ENCODE measurements at places on chromosomes 6 and 20. TPM values are rescaled to one million over a fixed set of nuclear protein-coding genes. Genes with fewer than 3 reads are reported as not detected.

- no peak overlapping the region for H3K4me3 ChIP-seq
- H3K4me1 ChIP-seq: peaks cover 2% of the 10 kb centered on the region
- H3K27me3 ChIP-seq: peaks cover 1% of the 10 kb centered on the region
- no peak overlapping the region for H3K27ac ChIP-seq
- H3K36me3 ChIP-seq: peaks cover 8% of the 10 kb centered on the region
These were observed 24.6 kb downstream of the MYLK4 start for GRCh38 chr6:2725999-2726567.

DNA sequence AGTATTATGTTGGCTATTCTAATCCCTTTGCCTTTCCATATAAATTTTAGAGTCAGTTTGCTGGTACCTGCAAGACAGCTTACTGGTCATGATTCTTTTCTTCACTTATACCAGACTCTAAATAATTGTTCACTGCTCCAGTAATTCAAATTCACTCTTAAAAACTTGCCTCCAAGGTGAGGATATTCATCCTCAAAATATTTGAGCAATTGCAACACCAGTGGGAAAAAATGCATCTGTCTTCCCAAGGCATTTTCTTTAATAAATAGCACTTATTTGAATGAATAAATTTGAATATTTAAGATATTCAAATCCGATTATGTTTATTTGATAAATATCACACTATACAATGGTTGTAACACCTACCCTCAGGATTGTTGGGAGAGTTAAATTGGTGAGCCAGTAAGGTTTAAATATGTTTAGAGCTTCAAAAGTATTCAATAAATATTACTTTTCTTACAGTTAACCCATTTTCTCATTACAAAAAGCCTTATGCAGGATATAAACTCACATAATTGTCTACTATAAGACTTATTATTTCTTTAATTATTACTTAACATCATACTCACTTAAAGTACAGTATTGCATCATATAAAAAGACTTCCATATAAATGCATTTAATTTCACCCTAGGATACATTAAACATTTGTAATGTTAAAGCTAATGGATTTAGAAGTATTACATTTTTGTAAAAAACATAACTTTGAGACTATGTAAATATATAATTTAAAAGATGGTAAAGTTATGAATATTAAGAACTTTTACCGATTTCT lies 285.6 kb downstream of the SAMD5 start:
- no peak overlapping the region for H3K4me3 ChIP-seq
- no peaks in the 10 kb centered on the region for H3K4me1 ChIP-seq
- H3K27me3 ChIP-seq: no peaks in the 10 kb centered on the region
- no peak overlapping the region for H3K27ac ChIP-seq
- no peak for DNase-seq
- H3K36me3 ChIP-seq: no peaks in the 10 kb centered on the region

- no peak overlapping the region for H3K4me3 ChIP-seq
- no peak for DNase-seq
- no peaks in the 10 kb centered on the region for H3K4me1 ChIP-seq
- H3K36me3 ChIP-seq: no peaks in the 10 kb centered on the region
- H3K27ac ChIP-seq: no peak overlapping the region
- H3K27me3 ChIP-seq: no peaks in the 10 kb centered on the region
These were observed 10.3 kb upstream of the MYB start for GRCh38 chr6:135170849-135171248.

GRCh38 chr20:32515631-32516101 lies 69.5 kb downstream of the NOL4L start:
- peaks cover 73% of the 10 kb centered on the region for H3K4me1 ChIP-seq
- peak overlapping the region; percentile 67 for H3K27ac ChIP-seq
- H3K27me3 ChIP-seq: no peaks in the 10 kb centered on the region
- H3K4me3 ChIP-seq: peak overlapping the region; percentile 87
- peaks cover 28% of the 10 kb centered on the region for H3K36me3 ChIP-seq
- no peak for DNase-seq

- peaks cover 11% of the 10 kb centered on the region for H3K4me1 ChIP-seq
- peak overlapping the region; percentile 84 for H3K4me3 ChIP-seq
- no peak for DNase-seq
- peak overlapping the region; percentile 93 for H3K27ac ChIP-seq
- H3K27me3 ChIP-seq: no peaks in the 10 kb centered on the region
These were observed 52.2 kb downstream of the GOPC start for GRCh38 chr6:117550078-117550600.

DNA sequence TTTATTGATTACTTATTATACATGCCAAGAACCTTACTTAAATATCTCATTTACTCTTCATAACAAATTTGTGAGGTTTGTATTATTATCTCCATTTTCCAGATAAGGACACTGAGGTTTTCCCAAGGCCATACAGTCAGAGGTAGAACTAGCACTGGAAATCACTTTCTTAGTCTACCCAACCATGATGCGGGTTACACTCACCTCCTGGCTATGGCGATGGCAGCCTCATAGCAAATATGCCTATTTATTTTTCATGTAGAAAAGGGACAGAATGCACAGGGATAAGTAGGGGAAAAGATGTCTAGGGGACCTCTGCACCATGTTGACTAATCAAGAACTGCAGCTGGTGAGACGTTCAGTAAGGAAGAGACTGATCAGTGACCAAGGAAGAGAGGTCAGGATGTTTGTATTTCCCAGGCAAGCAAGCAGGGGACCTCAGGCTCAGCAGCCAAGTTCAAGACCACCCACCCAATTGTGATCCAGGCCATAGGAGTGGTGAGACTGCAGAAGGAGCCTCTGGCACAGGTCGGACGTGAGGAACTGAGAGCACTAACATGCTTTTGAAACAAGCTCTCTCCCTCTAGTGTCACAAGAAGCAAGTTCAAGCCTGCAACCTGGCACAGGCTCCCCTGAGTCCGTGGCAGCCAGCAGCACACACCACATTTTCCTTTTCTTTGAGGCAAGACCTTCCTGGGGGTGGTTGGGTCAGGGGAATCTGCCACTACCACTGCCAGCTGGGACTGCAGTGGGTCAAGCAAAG lies 97.8 kb downstream of the GMPR start:
- no peak overlapping the region for H3K27ac ChIP-seq
- H3K27me3 ChIP-seq: no peaks in the 10 kb centered on the region
- no peaks in the 10 kb centered on the region for H3K4me1 ChIP-seq
- no peaks in the 10 kb centered on the region for H3K36me3 ChIP-seq
- H3K4me3 ChIP-seq: no peak overlapping the region

DNA sequence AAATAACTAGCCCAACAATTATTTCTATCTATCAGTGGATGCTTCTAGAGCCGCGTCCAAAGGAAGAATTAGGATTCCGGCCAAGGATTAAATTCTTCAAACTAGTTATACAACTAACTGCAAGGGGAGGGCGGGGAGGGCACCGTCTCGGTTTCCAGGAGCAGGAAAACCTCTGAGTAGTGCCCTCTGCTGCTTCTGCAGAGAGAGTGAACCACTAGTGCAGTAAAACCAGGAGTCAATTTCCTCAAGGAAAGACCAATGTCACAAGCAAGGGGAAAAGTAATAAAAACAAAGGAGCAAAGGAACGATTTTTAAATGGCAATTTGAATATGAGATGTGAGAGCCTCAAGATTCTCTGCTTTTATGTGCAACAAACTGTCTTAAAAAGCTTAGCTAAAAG lies 16.5 kb upstream of the UBE2J1 start:
- no peak overlapping the region for H3K27ac ChIP-seq
- no peak overlapping the region for H3K4me3 ChIP-seq
- H3K36me3 ChIP-seq: no peaks in the 10 kb centered on the region
- H3K27me3 ChIP-seq: no peaks in the 10 kb centered on the region
- H3K4me1 ChIP-seq: peaks cover 38% of the 10 kb centered on the region

- no peak for DNase-seq
- H3K27ac ChIP-seq: peak overlapping the region; percentile 89
- peak overlapping the region; percentile 91 for H3K4me3 ChIP-seq
- peaks cover 11% of the 10 kb centered on the region for H3K36me3 ChIP-seq
These were observed 817 bp upstream of the TAP2 start for GRCh38 chr6:32839356-32839755.

DNA sequence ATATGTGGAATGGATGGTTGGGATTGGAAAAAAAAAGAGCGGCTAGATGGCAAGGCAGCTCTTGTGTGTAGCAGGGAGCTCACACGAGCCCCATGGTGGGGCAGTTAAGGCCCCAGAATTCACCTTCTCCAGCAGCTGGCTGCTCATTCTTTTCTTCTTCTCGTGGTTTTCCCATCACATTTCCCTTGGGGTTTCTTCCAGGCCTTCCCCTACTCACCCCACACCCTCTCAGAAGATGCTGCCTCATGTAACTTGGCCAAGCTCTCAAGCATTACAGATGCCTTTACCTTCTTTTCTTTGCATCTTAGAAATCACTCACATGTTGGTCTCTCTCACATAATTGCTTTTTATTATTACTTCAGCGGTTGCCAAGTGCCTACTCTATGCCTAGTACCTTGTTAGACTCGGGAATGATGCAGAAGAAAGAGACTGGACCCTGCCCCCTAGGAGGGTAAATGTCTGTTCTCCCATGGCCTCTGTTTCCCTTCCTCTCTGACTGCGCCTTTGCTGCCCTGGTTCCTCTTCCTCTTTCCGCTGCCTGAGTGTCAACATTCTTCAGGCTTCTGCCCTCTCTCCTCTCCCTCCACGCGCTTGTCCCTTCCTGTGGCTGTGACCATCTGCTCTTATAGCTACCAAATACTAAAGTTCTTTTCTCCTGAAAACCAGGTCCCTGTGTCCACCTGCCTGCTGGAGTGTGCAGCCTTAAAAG lies 28.6 kb downstream of the PPARD start:
- peak overlapping the region; percentile 90 for H3K27ac ChIP-seq
- H3K4me3 ChIP-seq: peak overlapping the region; percentile 79
- DNase-seq: no peak
- no peaks in the 10 kb centered on the region for H3K36me3 ChIP-seq

DNA sequence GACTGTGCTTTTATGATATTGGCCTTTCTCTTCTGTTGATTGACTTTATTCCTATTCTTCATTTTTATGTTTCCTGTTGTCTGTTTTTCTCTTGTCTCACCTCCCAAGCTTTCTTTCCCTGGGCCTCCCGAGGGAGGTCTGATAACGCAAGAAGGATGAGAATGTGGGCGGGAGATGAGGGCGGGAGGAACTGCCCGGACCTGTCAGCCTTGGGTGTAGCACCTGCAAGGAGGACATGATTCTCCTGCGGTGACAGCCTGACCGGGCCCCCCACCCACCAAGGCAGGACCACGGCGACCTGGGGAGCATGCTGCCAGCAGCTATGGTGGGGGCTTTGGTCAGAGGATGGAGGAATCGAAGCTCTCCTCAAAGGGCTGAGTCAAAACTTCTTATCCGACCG lies 86.9 kb downstream of the PLEKHG1 start:
- no peak overlapping the region for H3K4me3 ChIP-seq
- no peaks in the 10 kb centered on the region for H3K36me3 ChIP-seq
- DNase-seq: no peak

GRCh38 chr20:7841971-7842310 lies 98.3 kb downstream of the HAO1 start:
- H3K36me3 ChIP-seq: no peaks in the 10 kb centered on the region
- H3K4me3 ChIP-seq: no peak overlapping the region
- peaks cover 5% of the 10 kb centered on the region for H3K27me3 ChIP-seq
- H3K27ac ChIP-seq: no peak overlapping the region
- DNase-seq: no peak

GRCh38 chr6:117512987-117513573 lies 30.6 kb downstream of the DCBLD1 start:
- H3K27me3 ChIP-seq: peaks cover 7% of the 10 kb centered on the region
- H3K4me3 ChIP-seq: no peak overlapping the region

- no peaks in the 10 kb centered on the region for H3K27me3 ChIP-seq
- H3K4me1 ChIP-seq: no peaks in the 10 kb centered on the region
- H3K4me3 ChIP-seq: no peak overlapping the region
- H3K27ac ChIP-seq: no peak overlapping the region
These were observed 172.4 kb downstream of the TBC1D32 start for GRCh38 chr6:121161886-121162285.

GRCh38 chr20:32251470-32251869 lies 26.0 kb upstream of the KIF3B start:
- DNase-seq: no peak
- H3K27me3 ChIP-seq: no peaks in the 10 kb centered on the region
- peaks cover 31% of the 10 kb centered on the region for H3K4me1 ChIP-seq
- peak overlapping the region; percentile 93 for H3K27ac ChIP-seq
- peaks cover 4% of the 10 kb centered on the region for H3K36me3 ChIP-seq
- H3K4me3 ChIP-seq: peak overlapping the region; percentile 37

GRCh38 chr6:116511424-116512110 lies at the start of gene CALHM5:
Gene CALHM5, plus strand, starts transcription at chr6:116511639. Its CDS starts 58 bp downstream, at chr6:116511697.
- H3K36me3 ChIP-seq: no peaks in the 10 kb centered on the region
- no peaks in the 10 kb centered on the region for H3K4me1 ChIP-seq

- H3K27ac ChIP-seq: no peak overlapping the region
- DNase-seq: no peak
These were observed 41.9 kb downstream of the ELOVL5 start for GRCh38 chr6:53306819-53307347.

DNA sequence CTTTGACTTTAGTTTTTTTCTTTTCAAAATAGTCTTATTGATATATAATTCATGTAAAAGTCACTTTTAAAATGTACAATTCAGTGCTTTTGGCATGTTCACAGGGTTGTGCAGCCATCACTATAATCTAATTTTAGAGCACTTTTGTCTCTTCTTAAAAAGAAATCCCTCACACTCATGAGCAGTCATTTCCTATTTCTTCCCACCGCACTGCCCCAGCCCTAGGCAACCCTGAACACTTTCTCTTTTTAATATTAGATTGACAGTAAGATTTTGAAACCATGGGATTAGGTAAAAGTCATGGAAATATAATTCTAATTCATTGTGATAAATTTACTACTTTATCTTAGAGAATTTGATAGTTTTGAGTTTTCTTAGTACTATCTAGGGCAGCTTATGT lies 309.4 kb downstream of the UTRN start:
- peaks cover 11% of the 10 kb centered on the region for H3K4me1 ChIP-seq
- no peaks in the 10 kb centered on the region for H3K27me3 ChIP-seq
- no peak for DNase-seq

- no peaks in the 10 kb centered on the region for H3K36me3 ChIP-seq
- no peak for DNase-seq
- no peak overlapping the region for H3K27ac ChIP-seq
These were observed 134.3 kb downstream of the ISM1 start for GRCh38 chr20:13355411-13355810.

- DNase-seq: no peak
- no peak overlapping the region for H3K27ac ChIP-seq
- peaks cover 7% of the 10 kb centered on the region for H3K27me3 ChIP-seq
- no peaks in the 10 kb centered on the region for H3K4me1 ChIP-seq
These were observed 51.9 kb downstream of the MYO6 start for GRCh38 chr6:75800708-75801505.

GRCh38 chr6:110878751-110879522 lies 4.4 kb downstream of the AMD1 start:
- DNase-seq: no peak
- peak overlapping the region; percentile 91 for H3K4me3 ChIP-seq
- H3K4me1 ChIP-seq: peaks cover 74% of the 10 kb centered on the region
- no peaks in the 10 kb centered on the region for H3K27me3 ChIP-seq

DNA sequence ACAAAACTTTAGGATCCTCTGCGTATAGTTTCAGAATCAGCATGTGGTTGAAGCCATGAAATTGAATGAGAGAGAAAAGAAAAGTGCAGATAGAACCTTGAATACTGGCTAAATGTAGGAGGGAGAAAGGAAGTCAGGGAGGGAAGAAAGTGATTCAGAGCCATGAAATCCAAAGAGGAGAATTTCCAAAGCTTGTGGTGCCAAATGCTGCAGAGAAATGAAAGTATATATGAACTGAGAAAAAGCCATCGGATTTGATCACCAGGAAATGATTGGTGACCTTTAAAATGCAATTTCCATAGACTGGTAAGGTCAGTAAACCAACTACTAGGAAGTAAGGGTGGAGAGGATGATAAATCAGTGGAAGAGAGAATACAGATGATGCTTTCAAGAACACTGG lies 142.3 kb downstream of the TFAP2A start:
- peaks cover 5% of the 10 kb centered on the region for H3K27me3 ChIP-seq
- H3K4me3 ChIP-seq: no peak overlapping the region
- DNase-seq: no peak

The OR2W1 gene
- not detected for total RNA-seq

The HLA-DPA1 gene
- 32.6 TPM for total RNA-seq

The ZBTB12 gene
- total RNA-seq: 3.7 TPM

The B3GAT2 gene
- not detected for total RNA-seq

The ELOVL4 gene
- 1.6 TPM for total RNA-seq

The TGM2 gene
- not detected for total RNA-seq

The GNAS-AS1 gene
- total RNA-seq: 1.3 TPM

Measured in naive thymus-derived CD8-positive, alpha-beta T cell (primary cell).